ENCODE measurements at places on chromosomes 1 and 21.

DNA sequence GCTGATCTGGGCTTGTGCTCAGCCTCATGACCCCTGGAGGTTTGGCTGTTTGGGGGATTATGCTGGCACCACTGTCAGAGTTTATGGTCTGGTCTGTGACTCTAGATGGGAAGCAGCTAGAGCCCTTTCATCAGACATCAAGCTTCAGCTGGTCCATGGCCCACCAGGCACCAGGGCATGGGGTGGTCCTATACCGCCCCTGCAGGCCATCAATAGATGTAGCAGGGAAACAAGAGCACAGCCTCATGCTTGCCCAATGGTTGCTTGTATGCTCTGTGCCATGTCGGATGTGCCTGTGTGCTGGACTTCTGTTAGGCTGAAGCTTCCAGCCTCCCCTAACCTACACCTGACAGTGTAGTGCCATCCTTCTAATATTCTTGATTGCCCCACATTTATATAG, 71.1 kb upstream of the CD34 start:
- DNase-seq: no peak

DNA sequence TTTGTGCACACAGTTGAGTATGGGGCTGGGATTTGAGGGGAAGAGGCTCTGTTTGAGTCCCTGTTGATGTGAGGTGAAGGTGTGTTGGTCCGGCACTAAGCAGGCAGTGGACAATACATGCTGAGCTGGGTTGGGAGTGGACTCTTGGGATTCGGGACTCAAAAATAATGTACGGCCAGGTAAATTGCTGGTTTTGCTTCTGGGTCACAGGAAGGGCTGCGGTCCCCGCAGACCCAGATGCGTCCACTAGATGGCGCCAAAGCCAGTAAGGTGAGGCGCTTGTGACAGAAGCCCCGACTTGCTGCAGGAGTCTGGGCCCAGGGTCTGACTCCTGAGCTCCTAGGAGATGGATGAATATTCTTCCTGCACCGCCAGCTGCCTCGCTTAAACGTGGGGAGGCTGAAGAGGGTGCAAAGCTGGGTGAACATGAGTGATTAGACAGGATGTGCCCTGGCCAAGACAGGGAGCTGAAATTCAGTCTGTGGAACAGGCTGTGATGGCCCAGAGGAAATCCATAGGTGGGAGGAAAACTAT, 61.4 kb downstream of the ACBD3 start:
- no peak for DNase-seq

DNA sequence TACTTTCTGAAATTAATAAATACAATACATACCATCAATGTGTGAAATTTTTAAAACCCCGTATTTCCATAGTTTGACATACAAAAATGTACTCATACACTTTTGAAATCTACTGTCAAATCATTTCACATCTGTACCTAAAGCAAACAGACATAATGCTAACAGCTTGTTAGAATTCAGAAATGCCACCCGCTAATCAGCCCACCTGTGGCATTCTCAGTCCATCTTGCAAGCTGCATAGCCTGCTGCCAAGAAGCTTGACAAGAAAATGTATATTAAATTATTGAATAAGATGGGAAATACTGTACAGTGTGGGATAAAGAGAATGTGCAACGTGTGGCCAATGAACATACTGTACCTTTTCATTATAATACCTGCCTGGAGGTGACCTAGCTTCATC, 55.1 kb downstream of the ZBTB18 start:
- no peak for DNase-seq

GRCh38 chr21:38898422-38899096, 92.8 kb downstream of the ETS2 start:
- no peak for DNase-seq

DNA sequence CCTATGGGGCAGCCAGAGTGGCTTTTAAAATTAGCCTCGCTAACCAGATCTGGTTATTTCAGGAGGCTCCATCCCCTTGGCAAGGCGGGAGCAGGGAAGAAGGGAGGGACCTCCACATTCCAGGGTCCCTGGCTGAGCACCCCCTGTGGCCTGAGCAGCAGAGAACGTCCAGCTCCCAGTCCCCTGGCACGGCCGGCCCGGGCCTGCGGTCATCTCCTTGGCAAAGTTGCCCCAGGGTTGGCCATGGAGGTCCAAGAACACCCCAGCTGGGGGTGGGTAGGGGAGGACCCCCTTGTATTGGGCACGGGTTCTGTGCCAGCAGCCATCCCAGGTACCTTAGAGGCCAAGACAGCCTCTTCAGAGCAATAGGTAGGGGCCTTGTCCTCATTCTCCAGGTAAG, 75.9 kb downstream of the RAP1GAP start:
- DNase-seq: no peak

DNA sequence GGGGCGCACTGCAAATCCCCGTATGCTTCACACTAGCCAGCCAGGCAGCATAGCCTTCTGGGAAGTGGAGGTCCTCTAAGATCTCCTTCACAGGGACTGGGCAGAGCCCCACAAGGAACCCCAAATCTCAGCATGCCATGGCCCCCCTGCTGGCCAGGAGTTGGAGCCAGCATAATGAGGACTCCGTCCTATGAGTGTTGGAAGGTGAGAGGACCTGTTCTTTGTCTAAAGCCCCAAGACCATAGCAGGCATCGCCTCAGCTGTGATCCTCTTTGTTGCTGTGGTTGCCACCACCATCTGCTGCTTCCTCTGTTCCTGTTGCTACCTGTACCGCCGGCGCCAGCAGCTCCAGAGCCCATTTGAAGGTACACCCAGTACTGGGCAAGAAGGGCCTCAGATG, 1.5 kb downstream of the SHISA4 start:
- DNase-seq: no peak

DNA sequence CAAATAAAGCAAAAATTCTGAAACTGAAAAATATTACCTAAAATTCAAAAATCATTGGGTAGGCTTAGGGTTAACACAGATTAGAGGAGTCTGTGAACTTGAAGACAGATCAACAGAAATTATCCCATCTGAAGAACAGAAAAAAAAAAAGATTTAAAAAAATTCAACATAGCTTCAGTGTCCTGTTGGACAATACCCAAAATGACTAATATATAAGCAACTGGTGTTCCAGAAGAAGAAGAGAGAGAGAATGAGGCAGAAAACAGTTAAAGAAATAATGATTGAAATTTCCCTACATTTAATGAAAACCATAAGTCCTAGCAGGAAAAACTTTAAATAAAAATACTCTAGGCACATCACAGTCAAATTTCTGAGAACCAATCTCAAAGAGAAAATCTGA, 31.5 kb downstream of the TMCO1 start:
- DNase-seq: no peak

DNA sequence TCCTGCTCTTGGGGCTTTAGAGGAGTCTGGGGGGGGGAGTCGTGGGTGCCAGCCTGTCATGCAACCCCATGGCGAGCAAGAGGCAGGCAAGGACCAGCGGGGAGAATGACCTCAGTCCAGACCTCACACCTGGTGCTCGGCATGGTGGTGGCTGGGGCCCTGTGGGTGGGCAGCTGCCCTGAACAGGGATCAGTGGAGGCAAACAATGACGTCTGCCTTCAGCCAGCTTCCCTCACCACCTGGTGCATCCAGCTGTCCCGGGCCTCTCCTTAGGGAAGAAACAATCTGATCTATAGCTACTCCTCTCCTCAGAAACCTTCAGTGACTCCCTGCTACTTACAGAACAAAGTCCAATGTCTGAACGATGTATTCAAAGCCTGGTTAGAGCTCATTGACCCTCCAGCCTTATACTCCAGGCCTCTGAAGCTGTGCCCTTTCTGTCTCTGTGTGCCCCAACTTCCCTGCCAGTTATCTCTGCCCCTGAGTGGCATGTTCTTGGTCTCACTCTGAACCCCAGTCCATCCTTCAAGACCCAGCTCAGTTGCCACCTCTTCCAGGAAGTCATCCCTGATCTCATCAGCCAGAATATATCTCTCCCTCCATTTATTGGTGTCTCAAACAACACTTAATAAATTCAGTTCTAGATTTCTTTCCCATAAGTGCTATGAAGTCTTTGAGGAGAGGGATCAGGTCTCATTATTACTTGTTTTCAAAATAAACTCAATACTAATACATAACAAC, 6.6 kb downstream of the PADI2 start:
- DNase-seq: no peak

GRCh38 chr1:87612956-87613355, 284.3 kb downstream of the LMO4 start:
- DNase-seq: no peak

DNA sequence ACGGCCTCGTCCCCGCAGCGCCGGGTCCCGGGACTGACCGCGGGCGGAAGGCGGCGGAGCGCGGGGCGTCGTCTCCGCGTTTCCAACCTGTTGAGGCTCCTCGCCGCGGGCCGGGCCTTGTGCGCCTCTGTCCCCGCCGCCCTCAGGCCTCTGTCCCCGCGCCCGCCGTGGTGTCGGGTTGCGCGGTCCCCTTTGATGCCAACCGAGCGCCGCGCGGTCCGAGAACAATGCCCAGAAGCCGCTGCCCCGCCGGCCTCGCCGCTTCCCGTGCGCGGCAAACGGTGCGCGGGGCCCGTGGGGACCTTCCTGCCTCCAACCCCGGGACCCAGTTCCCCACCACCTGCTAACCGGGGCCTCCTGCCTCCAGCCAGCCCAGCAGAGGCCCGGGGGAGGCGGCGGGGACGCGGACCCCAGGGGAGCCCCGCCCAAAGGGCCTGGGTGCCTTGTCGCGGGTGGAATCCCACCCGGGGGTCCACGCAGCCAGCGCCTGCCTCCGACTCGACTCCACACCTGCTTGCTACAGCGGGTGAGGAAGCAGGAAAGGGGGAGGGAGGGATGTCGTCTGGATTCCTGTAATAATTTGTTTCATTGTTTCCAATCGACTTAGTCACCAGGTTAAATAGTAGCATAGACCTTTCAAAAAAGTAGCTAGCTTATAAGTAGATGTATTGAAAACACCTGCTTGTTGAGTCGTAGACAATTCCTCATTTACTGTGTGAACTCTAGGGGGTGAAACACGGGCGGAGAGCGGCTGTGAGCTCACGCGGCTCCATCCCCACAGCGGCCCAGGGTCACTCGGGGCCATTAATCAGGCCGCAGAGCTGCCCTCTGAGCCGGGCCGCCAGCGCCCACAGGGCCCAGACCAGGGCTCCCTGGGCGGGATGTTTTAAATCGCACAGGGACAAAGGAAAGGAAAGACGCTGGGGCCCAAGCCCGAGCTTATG, 1.1 kb downstream of the COL18A1 start:
- DNase-seq: no peak

DNA sequence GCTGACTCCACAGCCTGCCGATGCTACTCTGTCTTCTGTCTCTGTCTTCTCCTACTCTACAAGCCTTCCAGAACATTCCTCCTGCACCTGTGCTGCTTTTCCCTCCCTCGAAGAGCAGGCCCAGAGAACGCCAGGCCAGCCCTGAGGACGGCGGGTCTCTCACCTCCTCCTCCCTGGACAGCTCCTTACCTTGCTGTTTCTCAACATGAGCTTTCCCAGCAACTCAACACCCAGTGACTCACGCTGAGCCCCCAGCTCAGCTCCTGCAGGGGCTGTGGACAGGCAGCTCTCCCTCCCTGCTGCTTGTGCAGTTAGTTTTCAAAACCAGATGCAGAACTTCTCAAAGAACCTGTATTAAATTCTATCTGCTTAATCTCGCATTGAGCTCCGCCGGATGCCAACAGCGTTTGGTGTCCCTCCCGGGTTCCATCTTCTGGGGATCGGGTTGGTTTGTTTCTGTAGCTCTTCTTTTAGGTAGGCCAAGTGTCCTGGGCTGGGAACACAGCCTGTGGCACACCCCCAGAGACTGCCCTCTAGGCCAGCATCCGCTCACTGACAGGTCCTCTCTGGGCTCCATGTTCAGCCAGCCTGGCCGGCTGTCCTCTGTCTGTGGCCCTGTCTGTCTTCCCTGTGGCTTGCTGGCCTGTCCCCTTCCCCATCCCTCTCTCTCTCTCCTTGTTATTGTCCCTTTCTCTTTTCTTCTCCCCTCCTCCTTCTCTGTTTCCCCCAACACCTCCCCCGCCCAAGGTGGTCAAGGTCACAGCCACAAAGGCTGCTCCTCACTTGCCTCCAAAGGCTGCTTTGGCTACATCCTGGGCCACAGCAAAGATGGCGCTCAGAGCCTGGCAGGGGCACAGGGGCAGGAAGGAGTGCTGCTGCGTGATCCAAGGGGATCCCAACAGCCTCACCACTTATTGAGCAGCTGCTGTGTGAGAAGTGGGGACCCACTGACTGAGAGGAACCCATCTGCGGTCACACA, 391.0 kb downstream of the MATN1 start:
- no peak for DNase-seq

- DNase-seq: no peak
These were observed 31.4 kb upstream of the PRELP start for GRCh38 chr1:203444171-203444576.

- no peak for DNase-seq
These were observed 24.1 kb downstream of the NFYC start for GRCh38 chr1:40715491-40716059.

DNA sequence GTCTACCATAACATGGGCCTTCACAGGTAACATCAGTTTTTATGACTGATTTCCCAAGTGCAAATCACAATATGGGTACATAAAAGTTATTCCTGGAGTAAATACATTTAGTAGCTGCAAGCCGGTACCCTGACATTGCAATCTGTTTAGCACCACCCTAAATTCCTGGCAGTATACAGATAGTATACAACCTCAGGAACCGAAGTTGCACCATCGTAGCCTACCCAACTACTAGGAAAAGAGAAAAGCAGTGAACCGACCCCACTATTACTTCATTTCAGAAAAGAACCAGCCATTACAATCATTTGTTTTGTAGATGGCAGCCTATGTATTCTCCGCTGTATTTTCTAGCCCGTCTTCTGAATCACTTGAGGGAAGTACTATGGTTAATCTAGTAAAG, 1.1 kb downstream of the ADIPOR1 start:
- no peak for DNase-seq

All from HS-5 (cell line).